Tibial artery (tissue), 4 donors: ENCODE measurements at places on chromosomes 7 and 10.
A peak's percentile ranks its signal among the peaks of the same experiment; 100 is the strongest.

DNA sequence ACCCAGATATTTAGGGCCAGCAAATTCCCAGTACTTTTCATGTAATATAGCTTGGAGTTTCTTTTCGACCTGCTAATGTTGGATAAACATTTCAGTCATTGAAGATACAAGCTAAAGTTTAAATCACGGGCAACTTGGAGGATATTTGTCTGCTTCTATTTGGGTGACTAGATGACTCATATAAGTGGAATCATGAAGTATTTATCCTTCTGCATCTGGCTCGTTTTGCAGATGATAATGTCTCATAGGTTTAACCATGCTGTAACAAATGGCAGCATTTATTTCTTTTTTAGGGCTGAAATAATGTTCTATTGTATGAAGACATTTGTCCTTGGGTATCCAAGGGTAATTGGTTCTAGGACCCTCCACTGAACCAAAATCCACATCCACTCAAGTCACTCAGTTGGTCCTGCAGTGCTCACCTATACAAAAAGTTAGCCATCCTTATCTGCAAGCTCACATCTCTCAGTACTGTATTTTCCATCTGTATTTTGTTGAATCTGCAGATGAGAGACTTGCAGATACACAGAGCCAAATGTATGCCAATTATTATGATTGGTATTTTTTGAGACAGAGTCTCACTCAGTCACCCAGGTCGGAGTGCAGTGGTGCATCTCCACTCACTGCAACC is 187.2 kb upstream of the CSTF2T start:
- no peak for DNase-seq

DNA sequence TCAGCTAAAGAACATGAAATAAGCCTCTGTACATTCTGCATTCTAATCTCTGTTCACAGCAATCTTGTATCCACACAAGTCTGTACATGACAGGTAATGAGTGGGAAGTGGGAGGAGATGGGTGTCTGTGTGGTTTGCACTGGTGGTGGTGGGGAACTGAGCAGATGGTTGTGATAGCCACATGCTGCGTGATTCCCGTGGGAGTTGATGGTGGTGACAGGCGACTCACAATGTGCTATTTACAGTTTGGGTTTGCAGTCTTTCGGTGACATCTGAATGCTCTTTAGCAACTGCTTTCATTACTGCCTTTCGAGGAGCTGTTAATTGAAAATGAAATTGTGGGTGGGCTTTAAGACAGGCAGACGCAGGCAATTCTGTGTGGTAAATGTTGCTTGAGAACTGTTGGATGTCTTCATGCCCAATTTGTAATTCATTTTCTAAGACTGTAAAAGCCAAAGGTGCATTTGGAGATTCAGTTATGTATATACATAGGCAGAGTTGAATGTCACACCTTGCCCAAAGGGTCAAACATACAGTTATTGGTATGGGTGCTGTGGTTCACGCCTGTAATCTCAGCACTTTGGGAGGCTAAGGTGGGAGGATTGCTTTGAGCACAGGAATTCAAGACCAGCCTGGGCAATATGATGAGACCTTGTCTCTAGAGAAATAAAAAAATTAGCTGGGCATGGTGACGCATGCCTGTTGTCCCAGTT is 308.2 kb downstream of the AUTS2 start:
- DNase-seq = no peak

- no peak for DNase-seq
These were observed 204.6 kb downstream of the ARHGAP21 start for GRCh38 chr10:24518981-24519597.

- peak; percentile 96 for DNase-seq
These were observed 1.1 kb downstream of the VIM start for GRCh38 chr10:17229016-17229716.

DNA sequence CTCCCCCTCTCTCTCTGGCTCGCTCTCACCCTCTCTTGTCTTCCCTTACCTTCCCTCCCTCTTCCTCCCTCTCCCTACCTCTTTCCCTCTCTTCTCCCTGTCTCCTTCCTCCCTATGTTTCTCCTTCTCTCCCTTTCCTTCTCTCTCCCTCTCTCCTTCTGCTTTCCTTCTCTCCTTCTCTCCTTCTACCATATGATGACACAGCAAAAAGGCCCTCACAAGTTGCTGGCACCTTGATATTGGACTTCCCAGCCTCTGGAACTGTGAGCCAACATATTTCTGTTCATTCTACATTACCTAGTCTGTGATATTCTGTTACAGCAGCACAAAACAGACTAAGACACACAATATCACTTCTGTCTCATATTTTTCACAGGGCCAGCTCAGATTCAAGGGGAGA is 135.0 kb downstream of the ADAM22 start:
- DNase-seq = no peak

GRCh38 chr10:70799124-70799523 is 13.9 kb upstream of the TBATA start:
- DNase-seq = no peak

GRCh38 chr10:82438277-82438676 is 563.3 kb downstream of the NRG3 start:
- DNase-seq = no peak

DNA sequence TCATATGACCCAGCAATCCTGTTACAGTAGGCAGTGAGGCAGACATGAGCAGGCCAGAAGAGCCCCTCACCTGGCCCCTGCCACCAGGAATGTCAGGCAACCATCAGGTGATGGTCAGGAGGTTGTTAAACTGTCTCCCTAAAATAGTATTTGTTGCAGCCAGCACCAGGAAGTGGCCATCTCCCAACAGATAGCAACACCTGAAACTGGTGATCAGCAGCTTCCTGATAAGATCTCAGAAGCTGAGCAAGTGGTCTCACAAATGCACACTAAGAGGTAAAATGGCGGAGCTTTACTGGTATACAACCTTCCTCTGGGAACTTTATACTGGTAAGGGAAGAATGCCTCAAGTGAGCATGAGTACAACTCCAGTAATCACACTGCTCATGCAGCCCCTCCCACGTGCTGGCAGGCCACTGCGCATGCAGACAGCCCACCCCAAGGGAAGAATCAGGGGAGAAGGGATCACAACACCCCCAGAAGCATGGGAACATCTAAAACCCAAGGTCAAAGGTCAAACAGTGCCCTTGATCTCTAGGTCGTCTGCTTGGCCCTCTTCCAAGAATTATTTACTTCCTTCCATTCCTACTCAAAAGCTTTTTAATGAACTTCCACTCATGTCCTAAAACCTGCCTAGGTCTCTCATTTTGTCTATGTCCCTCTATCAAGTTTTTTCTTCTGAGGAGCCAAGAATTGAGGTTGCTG is 133.5 kb downstream of the DOCK4 start:
- DNase-seq = no peak

DNA sequence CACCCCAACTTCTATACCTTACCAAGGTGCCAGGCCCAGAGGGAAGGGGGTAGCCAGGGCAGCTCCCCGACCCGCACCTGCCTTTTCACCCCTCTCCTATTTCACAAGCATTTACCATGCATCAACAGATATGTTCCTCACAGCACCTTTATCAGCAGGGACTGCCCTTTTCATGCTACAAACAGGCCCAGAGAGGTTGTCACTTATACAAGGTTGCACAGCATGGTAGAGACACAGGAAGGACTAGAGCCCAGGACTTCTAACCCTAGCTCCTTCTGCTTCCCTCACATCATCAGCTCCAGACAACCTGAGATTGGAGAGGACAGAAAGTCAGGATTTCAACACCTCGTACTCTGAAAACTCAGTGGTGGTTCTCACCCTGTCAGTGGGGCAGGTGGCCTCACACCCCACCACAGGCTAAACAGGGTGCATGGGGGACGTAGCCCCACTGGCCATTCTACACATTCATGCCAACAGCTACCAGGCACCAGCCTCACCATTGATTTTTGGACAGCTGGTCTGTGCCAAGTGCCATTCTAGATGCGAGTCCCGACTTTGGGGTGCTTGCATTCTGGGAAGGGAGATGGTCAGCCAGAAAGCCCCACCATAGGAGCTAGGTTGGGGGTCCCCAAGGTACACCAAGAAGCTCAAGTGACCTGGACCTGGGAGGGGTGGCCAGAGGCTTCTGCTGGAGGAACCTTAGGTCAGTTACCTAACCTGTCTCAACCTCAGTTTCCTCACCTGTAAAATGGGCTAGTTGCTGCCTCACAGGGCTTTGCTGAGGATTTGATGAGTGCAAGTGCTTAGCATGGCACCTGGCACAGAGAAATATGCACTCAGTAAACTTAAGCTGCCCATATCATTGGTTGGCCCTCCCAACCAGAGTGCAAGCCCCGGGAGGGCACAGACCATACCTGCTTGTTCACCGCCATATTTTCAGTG is 38.4 kb downstream of the CHST3 start:
- DNase-seq = no peak

- DNase-seq = peak; percentile 62
These were observed 81.8 kb downstream of the PTPN20 start for GRCh38 chr10:46992803-46993561.
